Renal cortex interstitium (tissue), 15 donors: ENCODE measurements at places on chromosomes 12 and 14.
A peak's percentile ranks its signal among the peaks of the same experiment; 100 is the strongest.

GRCh38 chr14:92575061-92575747 lies 61.6 kb downstream of the RIN3 start:
- no peak for DNase-seq

DNA sequence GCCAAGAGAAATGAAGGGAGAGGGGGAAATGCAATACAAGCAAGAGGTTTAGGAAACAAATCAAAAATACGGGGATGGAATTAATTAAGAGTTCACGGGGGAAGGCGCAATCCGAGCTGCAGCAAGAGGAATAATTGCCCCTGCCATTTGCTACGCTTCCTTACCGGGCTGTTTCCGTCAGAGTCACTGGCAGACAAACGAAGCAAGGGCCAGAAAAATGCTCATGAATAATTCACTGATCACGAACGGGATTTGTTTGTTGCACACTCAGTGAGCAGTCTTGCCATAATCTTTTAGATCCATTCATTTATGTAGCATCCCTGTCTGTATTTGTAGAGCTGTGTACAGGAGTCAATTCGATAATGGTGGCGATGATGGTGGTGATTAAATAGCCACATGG lies 39.0 kb downstream of the PLXNC1 start:
- no peak for DNase-seq

- no peak for DNase-seq
Observed at GRCh38 chr14:77498984-77499527, 440 bp upstream of the ISM2 start.

- DNase-seq, result no peak
Observed at GRCh38 chr14:93975791-93976476, 436 bp downstream of the ASB2 start.

DNA sequence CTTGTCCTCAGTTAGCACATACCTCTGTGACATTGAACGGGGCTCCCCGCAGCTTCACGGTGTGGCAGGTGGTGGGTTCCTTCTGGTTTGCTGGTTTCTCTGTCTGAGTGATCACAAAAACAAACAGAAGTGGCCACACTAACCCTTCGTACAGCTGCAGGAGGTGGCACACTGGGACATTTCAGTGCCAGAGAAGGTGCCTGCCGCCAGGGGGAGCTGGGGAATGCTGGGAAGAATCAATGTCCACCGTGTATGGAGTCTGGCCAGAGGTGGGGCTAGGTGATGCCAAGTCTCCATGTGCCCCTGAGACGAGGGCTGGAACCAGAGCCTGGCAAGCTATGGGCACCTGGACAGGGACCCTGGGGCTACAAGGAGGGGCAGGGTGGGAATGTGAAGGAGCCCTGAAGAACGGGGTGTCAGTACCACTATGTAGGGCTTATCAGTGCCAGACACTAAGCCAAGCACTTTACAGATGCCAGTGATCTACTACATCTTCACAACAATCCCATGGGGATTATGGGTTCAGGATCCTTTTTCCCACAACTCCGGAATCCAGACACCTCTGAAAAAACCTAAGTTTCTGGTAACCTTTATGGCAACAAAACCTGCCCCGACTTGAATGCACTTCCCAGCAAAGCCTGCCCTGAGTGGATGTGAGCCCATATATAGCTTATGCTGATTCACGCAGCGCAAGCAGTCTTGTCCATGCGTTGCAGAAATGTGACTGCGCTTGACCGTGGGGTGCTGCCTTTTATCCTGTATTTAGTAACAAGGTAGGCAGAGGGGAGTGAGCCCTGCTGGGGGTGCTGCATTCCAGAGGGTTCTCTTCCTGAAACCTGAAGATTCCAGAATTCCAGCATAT lies 10.8 kb downstream of the RBM19 start:
- no peak for DNase-seq

GRCh38 chr12:11827091-11828061 lies 177.9 kb downstream of the ETV6 start:
- no peak for DNase-seq

DNA sequence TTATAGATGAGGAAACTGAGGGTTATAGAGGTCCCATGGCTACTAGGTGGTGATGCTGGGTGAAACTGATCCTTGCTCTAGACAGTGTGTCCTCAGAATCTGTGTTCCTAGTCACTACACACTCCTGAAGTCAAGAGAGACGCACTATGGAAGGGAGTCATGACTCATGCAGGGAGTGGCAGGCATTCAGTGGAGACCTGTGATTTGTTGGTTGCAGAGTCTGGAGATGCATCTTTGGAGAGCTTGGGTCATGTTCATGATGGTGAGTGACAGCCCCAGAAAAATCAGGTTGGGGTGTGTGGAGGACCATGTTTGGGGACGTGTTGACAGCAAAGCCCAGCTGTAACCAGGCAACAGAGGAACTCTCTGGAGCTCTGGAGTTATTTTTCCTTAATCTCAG lies 38.0 kb upstream of the FBXO21 start:
- DNase-seq, result no peak

DNA sequence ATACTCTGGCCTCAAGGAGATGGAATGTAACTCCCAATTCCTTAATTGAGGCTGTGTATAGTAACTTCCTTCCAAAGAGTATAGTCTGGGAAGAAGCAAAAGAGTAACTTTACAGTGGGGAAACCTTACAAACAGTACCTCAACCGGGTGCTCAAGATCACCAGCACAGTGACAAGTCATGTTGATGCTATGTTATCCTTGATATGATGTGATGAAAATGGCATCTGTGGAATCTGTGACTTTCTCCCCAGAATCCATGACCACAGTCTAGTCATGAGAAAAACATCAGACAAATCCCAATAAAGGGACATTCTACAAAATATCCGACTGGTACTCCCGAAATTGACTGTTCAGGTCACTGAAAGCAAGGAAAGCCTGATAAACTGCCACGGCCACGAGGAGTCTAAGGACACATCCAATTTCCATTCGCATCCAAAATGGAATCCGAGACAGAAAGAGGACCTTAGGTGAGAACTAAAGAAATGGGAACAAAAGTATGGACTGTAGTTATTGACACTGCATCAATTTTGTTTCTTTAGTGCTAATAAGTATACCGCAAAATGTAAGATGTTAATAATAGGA lies 97.3 kb upstream of the FRMD6 start:
- no peak for DNase-seq

GRCh38 chr14:34098045-34098984 lies 147.4 kb upstream of the EGLN3 start:
- DNase-seq, result peak; percentile 51

GRCh38 chr14:46661728-46662127 lies 10.1 kb upstream of the RPL10L start:
- DNase-seq, result no peak

- DNase-seq, result no peak
Observed at GRCh38 chr14:81286574-81287370, 66.0 kb upstream of the GTF2A1 start.

GRCh38 chr14:53528185-53528671 lies 375.1 kb upstream of the DDHD1 start:
- DNase-seq, result no peak

DNA sequence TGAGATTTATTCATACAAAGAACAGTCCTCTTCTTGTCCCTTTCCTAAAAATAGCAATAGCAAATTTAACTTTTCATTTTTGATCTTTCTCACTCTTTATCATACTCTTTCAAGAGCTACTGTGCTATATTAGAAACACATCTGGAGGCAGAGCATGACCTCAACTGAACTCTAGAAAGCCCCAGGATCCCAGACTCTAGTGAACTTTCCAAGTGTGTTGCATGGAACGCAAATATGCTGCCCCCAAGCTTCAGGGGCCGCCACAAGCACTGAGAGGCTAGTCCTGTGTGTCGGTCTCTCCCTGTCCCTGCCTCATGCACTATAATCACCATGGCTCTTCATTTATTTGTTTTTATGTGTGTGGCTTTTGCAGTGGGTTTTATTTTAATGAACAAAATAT lies 38.7 kb upstream of the ZNF641 start:
- no peak for DNase-seq

DNA sequence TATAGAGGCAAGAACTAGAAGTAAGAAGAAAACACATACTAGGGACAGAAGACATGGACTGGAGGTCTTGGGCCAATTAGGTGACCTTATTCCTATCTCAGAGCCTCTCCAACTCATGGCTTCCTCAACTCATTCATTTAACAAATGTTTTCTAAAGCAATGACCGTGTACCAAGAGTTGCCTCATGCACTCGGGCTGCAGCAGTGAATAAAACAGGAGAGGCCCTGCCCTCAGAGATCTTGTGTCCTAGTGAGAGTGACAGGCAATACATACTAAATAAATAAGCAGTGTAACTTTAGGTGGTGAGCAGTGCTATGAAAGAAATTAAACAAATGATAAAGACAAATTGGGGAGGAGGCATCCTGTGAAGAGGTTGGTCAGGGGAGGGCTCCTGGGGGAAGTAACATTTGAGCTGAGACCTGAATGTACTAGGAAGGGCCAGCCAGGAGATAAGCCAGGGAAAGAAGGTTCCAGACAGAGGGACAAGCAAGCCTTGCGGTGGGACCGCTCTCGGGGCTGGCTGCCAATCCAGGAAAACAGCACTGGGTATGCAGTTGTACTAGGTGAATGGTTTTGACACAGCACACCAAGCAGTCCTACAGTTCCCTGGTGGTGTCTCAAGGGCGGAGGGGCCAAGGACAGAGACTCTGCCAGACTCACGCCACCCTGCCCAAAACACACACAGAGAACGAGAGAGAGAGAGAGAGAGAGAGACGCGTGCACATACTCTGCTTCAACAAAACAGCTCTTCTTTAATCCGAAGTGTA lies 1.3 kb downstream of the NINJ2 start:
- DNase-seq, result no peak

- no peak for DNase-seq
Observed at GRCh38 chr12:128969480-128970055, 116.3 kb downstream of the GLT1D1 start.

DNA sequence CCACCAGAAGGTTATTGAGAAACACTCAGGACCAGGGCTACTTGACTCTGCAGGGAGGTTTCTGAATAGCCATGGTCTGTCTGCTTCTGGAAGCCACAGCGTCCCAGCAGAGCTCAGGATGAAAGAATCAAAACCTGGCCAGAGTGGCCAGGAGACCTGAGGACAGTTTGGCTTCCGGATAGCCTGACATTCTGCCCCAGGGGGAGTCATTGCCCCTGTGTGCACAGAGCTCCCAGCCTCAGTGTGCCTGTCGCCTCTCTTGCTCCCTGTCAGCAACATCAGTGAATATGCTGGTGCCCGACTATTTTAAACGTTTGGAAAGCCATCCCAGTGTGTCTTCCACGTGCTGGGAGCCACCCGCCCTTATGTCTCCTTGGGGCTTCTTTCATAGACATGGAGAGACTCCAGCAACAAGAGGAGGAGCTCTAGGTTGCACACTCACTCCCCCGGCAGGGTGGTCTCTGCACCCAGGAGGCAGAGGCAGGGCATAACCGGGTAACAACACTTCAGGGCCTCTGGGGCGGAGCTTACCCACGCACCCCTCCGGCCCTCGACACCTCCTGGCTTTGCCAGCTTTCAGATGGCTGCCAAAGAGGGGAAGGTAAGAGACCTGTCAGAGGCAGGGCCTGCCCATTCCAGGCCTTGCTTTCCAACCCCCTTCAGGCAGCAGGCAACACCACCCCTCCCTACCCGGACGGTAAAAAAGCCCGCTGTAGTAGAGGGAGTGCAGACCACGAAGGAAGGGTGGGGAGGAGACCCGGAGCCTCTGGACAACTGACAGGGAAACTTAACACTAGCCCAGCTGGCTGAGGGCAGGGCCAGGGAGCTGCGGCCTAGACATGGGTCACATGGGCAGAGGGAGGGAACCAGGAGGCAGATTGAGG lies 19.0 kb upstream of the SLC6A12 start:
- no peak for DNase-seq

DNA sequence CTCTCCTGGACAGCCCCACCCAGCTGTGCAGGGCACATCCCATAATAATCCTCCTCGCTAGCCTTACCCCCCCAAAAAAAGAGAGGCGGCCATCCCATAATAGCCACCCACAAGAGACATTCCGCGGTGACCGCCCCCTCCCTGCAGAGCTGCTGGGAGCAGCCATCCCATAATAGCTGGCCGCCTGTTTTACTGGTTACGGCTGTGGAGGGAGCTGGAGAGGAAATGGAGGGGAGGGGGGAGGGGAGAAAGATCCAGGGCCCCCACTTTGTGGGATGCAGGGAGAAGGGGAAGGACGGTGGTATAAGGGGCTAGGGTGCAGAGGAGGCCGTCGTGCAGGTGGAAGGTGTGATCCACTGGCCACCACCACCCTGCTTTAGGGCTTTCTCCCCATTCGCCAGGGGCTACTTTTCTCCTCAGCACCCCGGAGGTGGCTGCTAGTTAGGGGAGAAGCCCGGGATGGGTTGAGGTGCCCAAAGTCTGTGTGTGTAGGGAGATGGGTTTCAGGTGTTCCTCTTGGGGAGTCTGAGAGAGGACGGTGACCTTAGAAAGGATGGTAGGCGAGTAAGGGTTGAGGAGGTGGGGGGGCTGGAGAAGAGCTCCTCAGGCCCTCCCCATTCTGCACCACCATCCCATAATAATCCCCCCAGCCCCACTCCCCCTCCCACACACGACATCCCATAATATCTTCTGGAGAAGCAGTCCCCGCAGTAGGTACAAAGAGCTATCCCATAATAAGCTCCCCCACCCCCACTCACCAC lies 6.0 kb upstream of the CHD4 start:
- DNase-seq, result peak; percentile 88

- DNase-seq, result no peak
Observed at GRCh38 chr12:23550753-23551152, 398.7 kb downstream of the SOX5 start.

DNA sequence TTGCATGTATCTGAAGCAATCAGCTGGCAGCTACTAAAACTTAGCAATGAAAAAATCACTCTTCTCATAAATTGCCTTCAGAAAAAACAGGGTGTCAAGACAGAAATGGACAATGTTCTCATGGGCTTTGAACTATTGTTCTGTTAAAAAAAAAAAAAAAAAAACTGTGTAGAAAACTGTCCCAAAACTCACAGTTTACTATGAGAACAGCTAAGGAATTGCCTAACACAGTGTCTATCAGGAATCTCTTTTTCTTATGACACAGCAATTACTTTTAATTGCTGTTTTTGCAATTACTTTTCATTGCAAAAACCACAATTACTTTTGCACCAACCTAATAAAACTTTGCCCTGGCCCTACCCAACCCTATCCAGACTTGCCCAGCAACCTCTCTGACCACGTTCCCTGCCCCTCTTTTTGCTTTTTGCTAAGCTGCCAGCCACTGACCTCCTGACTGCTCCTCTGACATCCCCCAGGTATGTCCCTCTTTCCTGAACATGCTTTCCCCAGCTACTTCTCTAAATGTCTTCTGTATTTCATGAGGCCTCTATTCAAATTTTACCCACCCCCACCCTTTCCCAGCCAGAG lies 68.0 kb upstream of the SLCO1C1 start:
- DNase-seq, result no peak
